ENCODE measurements at places on chromosomes 2 and 18. TPM values are rescaled to one million over a fixed set of nuclear protein-coding genes. Genes with fewer than 3 reads are reported as not detected.

DNA sequence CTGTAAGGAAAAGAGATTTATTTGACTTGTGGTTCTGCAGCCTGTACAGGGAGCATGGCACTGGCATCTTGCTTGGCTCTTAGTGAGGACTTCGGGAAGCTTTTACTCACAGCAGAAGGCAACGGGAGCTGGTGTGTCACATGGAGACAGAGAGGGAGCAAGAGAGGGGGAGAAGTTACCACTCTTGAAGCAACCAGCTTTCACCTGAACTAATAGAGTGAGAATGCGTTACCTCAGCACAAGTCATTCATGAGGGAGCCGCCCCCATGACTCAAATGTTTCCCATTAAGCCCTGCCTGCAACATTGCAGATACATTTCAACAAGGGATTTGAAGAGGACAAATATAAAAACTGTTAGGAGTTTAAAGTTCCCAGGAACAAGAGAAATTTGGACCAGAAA lies 190.0 kb downstream of the CYRIA start:
- DNase-seq, result no peak

Gene CD207
- total RNA-seq, result 3.0 TPM

Gene GALM
- total RNA-seq, result 17.7 TPM

Gene SLC9A4
- not detected for total RNA-seq

Gene EMILIN2
- 51.5 TPM for total RNA-seq

GRCh38 chr18:58373481-58373880 lies 255.4 kb downstream of the ALPK2 start:
- no peak for DNase-seq

DNA sequence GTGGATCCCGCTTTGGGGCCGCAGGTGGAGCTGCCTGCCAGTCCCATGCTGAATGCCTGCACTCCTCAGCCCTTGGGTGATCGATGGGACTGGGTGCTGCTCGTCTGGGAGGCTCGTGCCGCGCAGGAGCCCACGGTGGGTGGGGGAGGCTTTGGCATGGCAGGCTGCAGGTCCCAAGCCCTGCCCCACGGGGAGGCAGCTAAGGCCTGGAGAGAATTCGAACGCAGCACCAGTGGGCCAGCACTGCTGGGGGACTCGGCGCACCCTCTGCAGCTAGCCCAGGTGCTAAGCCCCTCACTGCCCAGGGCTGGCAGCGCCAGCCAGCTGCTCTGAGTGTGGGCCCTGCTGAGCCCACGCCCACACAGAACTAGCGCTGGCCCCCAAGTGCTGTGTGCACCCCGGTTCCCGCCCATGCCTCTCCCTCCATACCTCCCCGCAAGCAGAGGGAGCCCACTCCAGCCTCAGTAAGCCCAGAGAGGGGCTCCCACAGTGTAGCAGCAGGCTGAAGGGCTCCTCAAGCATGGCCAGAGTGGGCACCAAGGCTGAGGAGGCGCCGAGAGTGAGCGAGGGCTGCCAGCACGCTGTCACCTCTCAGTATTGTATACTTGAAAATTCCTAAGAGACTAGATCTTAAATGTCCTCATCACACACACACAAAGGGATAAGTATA lies 1654.2 kb upstream of the SLC39A10 start:
- no peak for DNase-seq

All from lower lobe of right lung (tissue), 2 donors.